KG1 (cell line): ENCODE measurements at places on chromosomes 2 and 18.

DNA sequence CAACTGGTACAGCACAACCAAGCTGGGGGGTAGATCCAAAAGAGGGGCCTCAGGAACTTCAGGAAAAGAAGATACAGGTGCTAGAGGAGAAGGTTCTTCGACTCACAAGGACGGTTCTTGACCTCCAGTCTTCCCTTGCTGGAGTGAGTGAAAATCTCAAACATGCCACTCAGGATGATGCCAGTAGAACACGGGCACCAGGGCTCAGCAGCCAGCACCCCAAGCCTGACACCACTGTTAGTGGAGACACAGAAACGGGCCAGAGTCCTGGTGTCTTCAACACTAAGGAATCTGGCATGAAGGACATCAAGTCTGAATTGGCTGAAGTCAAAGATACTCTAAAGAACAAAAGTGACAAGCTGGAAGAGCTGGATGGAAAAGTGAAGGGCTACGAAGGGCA, 43.8 kb downstream of the EMILIN2 start:
- no peak for DNase-seq

DNA sequence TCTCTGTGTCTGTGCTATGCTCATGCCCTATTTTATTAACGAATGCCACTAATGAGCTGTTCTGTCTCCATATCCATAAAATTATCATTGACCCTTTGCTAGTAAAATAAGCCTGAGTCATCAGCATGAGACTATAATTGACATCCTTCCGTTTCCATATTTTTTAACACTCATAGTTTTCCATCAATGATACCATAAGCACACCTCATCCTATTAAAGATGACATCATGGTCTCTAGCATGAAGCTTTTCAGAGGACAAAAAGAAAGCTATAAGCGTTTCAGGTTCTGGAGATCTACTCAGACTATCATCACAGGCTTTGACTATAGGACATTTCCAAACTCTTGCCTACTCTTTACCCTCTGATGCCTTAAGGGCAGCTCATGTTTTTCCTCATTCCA, 1.2 kb upstream of the DSC2 start:
- no peak for DNase-seq

- no peak for DNase-seq
Measured at GRCh38 chr2:11355194-11356053, 11.0 kb upstream of the ROCK2 start.

DNA sequence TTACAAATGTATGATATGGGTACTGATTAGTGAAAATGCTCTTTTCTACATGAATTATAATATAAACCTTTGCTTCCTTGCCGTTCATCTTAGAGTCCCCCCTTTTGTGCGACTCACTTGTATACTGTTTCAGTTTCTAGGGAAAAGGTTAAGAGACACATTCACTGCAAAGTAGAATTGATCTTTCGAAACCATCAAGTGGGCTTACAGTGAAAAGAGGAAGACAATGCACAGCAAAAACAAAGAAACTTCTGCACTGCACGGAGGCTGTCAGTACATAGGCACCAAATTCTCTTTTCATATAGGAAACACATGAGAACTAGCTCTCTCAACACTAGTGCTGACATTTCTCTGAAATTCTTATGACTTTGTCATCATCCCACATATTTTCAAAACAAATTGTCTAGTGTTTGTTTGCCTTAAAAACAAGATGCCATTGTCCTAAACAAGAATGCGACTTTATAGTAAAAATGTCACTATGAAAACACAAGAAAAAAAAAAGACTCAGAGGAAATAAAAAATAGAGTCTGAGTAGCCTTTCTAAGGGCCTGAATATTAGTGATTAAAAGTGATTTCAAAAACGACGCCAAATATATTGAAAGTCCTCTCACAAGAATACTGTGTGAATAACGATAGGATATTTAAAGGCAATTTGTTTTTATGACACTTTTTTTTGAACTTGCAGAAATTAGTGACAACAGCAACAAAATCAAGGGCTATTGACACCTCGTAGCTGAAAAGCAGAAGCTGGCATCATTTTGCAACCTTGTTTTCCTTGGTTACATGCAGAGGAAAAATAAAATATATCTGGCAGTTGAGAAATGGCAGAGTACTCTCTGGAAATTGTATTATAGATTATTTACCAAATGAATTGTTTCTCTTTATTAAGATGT, 827.0 kb downstream of the BCL11A start:
- DNase-seq = no peak

GRCh38 chr2:101339266-101339880, 30.9 kb upstream of the RNF149 start:
- DNase-seq = no peak

DNA sequence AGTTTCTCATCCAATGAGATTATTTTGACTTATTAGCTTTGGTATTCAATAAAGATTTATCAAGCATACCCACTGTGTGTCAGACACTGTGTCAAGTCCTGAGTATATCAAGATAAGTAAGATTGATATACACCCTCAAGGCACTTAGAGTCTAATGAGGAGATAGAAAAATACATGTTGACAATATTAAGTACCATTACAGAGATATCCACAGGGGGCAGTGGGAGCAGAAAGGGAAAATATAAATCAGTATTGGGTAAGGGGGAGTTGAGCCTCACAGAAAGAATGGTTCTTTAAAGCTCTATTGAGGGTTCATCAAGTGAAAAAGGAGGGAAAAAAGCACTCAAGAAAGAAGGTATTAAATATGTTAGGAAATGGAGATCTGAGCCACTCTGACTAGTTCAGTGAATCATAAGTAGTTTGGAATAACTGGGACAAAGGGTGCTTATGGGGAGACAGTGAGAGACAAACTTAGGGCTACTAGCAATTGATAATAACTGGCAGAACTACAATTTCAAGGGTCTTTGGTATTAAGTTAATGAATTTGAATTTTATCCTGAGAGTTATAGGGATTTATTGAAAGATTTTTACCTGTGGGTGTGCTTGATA, 45.5 kb upstream of the SLC8A1 start:
- DNase-seq = no peak

DNA sequence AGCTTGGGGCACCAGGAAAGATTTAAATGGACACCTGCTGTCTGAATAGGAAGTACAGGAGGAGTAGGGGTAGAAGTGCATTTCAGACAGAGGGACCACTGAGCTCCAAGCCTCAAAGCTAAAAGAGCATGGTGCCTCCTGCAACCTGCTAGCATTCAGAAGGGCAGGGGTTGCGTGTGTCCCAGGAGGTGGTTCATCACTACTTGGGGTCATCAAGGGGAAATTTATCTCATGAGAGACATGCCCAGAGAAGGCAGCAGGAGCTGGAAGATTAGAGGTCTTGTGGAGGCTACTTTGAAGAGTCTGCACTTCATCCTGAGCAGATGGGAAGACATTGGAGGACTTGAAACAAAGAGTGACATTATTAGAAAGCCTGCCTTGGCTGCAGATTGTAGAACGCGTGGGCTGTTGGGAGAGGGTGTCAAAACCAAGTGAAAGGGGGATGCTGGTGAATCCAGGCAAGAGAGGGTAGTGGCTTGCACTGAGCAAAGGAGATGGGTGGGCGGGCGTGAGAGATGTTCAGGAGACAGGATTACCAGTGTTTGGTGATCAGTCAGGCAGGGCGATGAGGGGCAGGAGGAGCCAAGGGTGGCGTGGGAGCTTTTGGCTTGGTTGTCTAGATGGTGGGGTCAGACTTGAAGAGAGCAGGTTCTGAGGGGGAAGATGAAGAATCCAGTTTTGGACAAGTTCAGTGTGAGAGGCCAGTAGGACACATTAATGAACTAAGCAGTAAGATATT, 154.0 kb downstream of the DYSF start:
- no peak for DNase-seq

GRCh38 chr2:27427863-27428212, 593 bp upstream of the NRBP1 start:
- DNase-seq = no peak
